Anterior cingulate cortex (tissue), 58 donors: ENCODE measurements at places on chromosomes 12 and 14.

GRCh38 chr12:47272412-47273190 lies 192.8 kb upstream of the AMIGO2 start:
- no peak for DNase-seq

GRCh38 chr14:31257244-31257553 lies 49.6 kb upstream of the HECTD1 start:
- DNase-seq: no peak

DNA sequence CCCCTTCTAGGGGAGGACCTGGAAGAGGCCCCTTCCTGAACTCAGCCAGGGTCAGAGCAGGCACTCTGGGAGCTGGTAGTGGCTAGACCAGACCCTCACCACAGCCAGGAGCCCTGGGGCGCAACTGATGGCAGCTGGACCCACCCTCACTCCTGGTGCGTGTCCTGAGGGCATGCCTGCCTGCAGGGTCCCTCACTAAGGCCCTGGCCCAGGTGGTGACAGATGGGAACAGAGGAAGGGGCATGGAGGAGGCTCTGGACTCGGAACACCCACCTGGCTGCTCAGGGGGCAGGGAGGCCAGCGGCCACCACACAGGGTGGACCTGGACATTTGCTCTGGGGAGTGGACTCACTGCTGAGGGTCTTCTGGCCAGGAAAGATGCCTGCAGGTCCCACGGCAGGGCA lies 342.2 kb upstream of the SFSWAP start:
- no peak for DNase-seq

- no peak for DNase-seq
Observed at GRCh38 chr14:37565550-37565949, 29.5 kb downstream of the FOXA1 start.

DNA sequence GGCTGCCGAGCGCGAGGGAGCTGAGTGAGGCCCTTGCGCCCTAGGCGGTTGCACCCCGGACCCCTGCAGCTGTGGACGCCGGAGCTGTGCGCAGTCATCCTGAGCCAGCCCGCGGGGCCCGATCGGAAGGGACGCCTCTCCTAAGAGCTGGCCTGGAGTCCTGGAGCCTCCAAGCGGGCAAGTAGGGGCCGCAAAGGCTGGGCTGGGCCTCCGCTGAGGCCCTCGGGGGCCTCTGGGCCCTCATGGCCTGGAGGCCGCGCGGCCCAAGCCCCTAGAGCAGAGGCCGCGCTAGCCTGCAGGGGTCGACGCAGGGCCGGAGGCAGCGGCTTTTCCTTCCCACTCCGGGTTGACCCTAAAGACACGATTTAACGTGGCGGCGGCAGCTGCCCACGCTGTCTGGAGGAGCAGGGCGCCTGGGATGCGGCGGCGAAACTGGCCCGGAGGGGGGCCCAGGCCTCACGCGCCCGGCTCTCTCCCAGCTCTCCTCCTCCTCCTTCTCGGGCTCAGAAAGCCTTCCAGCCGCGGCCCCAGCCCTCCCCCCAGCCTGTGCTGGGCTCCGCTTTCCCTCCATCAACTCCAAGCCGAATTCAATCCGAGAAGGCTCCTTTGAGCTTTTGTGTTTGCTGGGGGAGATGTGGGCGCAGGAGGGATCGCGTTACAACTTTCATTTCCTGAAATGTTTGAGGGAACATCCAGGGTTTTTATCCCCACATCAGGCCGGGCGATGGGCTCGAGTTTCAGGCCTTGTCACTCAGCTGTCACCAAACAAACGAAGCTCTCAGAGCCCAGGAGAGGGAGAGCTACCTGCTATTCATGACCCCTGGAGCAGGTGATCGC lies 11.6 kb downstream of the SIX1 start:
- no peak for DNase-seq

DNA sequence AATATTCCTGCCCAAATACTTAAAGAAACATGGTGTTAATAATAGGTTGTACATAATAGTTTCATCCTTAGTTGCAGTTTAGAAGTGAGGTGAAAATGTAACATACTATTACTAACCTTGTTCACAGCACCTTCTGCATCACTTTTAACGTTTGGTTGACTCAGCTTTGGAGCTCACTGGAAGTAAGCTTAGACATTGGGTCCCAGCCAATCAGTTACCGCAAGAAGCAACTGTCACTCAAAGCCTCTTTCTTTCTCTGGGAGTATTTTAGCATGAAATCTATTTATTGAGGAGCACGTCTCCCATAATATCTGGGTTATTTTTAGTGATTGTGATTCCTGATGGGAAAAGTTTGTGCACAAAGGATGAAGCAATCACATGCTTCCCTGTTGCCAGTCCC lies 472.6 kb downstream of the SNAPC1 start:
- DNase-seq: no peak

GRCh38 chr14:51512316-51512715 lies 139.4 kb upstream of the FRMD6 start:
- no peak for DNase-seq

GRCh38 chr12:122250047-122250446 lies 16.2 kb downstream of the VPS33A start:
- DNase-seq: no peak

DNA sequence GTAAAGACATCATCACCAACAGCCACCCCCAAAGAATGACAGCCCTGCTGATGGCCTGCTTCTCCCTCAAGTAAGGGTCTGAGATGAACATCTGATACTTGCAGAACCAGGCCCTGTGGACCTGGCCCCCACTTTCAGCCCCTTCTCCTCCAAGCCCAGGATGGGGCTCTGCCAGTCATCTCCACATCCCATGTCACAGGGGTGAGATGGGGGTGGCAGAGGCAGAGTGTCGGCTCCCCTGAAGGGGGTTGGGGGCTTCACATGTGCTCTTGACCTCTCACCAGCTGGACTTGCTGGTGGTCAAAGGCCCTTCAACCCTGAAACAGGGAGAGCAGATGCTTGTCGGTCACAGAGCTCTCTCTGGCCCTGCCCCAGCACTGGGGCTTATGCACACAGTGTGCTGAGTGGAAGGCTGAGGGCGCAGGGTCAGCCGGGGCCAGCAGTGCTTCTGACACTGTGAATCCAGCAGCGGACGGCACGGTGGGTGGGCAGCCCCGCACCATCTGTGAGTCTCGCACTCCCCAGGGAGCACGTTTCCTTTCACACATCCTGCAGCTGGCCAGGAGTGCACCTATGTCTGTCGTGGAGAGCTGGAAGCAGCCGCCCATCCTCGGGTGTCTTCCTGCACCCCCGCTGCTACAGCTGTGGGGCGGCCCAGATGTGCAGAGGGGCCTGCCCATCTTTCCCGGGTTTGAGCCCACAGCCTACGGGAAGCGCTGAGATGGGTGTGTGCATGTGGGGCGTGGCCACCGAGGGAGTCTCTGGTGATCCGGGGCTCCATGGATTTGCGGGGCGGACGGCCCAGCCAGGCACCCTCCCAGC lies 94.3 kb downstream of the ADGRD1 start:
- DNase-seq: no peak

- no peak for DNase-seq
Observed at GRCh38 chr12:89247541-89247942, 104.8 kb downstream of the DUSP6 start.

DNA sequence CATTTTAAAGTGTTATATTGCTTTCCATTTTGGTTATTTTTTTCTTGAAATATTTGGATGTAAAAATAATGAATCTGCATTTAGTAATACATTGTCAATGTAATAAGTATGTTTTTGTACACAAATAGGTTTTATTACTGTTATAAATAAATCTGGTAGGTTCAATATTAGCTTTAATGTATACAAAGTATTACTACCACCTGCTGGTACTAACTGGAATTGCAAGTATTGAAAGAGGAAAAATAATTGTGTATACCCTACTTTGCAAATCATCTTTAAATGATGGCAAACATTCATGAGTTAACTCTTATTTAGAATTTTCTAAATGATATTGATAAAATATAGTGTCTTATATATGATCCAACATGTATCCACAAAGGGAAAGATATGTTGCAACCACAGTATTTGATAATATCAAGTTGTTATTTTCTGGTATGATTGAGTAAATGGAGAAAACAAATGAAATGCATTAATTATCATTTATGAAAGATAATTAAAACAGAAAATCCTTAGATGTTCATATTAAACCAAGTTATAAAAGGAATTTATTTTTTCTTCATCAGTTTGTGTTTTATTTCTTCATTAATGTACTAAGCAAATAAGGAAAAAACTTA lies 3.2 kb downstream of the OR4K2 start:
- no peak for DNase-seq

DNA sequence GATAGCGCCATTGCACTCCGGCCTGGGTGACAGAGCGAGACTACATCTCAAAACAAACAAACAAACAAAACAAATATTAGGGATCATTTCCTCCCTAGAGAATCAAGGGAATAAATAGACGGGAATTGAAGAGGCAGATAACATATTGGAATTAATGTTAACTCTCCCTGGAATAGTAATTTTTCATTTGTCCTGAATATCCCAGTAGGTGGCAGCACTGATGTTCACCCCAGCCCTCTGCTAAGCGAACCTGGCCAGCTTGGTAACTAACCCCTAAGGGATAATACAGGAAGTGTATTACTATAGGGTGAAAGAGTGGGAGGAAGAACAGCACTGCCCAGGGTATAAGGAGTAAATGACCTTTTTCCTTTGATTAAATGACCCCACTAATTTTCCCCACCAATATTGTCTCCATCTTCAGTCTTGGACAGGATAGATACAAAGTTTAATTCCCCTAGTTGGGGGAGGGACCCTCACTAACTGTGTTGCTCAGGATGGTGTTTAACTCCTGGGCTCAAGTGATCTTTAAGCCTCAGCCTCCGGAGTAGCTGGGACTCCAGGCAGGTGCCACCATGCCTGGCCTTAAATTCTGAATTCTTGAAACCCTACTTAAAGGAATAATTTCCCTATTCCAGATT lies 40.5 kb downstream of the SLC2A14 start:
- no peak for DNase-seq

GRCh38 chr12:104411826-104412641 lies 44.7 kb upstream of the CHST11 start:
- DNase-seq: no peak

DNA sequence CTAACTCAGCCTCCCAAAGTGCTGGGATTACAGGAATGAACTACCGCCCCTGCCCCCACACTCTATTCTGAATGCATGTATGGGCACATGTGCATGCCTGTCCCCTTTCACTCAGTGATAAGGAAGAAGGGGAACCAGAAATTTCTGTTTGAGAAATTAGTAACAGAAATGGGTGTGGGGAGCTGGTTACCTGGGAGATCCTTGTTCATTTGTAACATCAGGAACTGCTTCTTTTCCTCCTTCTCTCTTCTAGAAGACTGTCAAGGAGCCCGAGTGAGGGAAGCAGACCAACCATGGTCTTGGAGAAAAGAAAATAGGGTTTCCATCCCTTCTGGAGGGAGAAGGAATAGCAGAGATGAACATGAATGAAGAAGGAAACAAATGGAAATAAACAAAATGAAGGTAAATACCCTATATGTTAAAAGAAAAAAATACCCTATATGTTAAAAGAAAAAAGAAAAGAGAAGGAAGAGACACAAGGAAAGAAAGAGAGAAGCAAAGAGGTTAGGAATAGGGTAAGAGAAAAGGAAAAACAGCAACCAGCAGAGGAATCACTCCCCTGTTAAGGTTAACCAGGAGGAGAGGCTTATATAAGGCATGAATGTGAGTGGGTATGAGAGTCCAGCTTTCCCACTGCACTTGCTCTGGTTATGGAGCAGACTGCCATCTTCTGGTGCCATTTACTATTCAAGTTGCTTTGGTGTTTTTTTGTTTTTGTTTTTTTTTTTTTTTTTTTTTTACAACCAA lies 3.3 kb downstream of the PPP1R3E start:
- no peak for DNase-seq

DNA sequence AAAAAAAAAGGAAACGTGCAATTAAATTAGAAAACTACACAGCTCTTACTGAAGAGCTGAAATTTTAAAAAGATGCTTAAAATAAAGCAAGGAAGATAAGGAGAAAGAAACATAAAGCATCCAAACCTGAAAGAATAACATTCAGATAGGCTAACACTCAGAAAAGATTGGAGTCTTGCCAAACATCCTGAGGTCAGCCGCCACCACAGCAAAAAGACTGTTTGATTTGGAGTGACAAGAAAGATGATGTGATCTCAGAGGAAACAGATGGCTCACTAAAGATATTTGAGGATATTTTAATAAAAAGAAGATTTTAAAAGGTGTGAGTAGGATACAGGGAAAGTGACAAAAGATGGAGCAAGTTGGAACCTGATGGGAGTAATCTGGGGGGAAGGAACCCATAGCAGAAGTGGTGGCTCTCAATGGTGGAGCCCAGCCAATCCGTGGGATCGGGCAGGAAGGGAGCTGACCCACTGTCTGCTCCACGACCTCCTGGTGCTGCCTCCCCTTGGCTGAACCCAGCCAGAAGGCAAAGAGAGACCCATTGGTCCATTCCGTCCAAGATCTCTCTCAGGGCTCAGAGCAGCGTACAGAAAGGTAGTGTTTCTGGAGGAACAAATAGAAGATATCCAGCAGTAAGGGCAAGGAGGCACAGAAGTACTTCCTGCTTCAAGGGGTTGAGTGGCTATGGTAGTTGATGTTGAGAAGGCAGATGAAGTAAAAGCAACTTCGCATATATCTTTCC lies 469.6 kb downstream of the RGS6 start:
- DNase-seq: no peak

GRCh38 chr12:42273706-42274105 lies 35.7 kb upstream of the YAF2 start:
- no peak for DNase-seq

DNA sequence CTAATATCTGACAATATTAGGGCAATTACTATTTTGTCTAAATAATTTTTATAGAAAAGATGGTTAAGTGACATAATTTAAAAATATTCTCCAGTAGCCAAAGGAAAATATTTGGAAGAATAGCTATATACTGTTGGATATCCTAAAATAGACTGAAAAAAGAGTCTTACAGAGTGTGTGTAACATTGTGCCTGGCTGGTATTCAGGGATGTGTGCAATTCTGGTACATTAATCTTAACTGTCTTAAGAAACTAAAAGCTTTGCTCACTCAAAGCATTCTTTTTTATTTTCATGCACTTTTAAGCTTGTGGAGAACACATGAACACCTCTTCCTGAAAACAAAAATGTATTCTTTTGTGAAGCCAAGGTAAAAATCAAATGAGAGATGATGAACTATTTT lies 10.1 kb upstream of the NR2C1 start:
- DNase-seq: no peak

DNA sequence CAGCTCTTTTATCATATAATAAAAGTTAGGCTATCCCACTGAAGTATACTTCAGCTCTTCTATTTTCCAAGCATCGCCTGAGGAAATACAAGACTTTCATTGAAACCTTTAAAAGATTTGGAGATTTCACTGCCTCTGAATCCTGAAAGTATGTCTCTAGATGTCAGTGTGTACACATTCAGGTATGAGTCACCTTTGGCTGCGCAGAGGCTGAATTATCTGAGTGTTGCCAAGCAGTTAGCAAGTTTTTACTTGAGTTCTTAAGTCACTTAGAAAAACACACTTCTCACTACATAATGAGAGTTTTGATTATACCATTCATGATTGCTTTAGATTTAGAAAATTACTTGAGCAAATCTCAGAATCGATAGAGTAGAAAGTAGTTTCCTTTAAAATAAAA lies 210.3 kb downstream of the TMTC2 start:
- DNase-seq: no peak
